GM12892 (cell line): ENCODE measurements at places on chromosomes 11 and 22.

- no peak for DNase-seq
Measured at GRCh38 chr11:22775248-22775647, 54.4 kb downstream of the SVIP start.

DNA sequence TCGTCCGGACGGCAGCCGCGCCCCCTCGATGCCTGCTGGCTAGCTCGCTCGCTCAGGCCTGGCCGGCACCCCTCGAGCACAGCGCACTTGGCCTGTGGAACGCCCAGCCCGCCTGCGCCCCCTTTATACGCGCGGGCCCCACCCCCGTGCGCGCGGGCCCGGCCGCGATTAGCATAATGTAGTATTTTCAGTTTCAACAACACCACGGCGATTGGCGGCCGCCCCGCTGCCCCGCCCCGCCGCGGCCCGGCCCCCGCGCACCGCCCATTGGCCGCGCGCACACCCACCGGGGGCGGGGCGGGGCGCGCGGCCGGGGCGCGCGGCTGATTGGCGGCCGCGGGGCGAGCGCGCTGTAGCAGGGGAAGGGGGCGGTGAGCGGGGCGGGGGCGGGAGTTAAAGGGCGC lies at the start of gene CDKN1C:
Gene CDKN1C (minus strand): TSS at position 98 of the 404 bp plus-strand sequence. CDS start 319 bp downstream, outside the sequence.
- DNase-seq, result peak; percentile 89

- peak; percentile 74 for DNase-seq
Measured at GRCh38 chr11:65919573-65920371, 546 bp downstream of the DRAP1 start.

DNA sequence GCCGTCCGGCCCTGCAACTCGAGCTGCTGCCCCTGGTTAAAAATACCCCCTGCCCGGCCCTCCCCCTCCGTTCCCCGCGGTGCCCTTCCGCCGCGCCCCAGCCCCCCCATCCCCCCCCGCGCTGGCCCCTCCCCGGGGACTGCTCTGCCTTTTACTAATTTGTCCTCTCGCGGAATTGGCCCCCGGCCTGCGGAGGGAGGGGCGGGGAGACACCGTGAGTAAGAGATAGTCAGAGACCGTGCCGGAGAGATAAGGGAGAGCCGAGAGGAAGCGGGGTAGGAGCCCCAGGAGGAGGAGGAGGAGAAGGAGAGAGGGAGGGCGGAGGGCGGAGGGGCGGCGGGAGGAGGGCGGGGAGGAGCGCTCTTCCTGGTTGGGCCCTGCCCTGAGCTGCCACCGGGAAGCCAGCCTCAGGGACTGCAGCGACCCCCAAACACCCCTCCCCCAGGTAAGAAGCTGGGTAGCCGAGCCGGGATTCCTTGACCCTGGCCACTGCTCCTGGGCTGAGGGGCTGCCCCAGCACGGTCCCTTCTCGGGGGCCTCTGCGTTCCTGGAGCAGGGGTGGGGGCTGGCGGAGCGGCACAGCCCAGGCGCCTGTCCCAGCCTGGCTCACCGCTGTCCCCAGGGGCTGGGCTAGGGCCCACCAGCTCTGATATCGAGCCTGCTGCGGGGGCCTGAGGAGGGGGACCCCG lies at the start of gene CAPN1:
Gene CAPN1 (plus strand): TSS at position 360 of the 689 bp plus-strand sequence. CDS start 774 bp downstream, outside the sequence.
- DNase-seq, result peak; percentile 73

GRCh38 chr11:7603031-7603781 lies 70.1 kb downstream of the CYB5R2 start:
- no peak for DNase-seq

DNA sequence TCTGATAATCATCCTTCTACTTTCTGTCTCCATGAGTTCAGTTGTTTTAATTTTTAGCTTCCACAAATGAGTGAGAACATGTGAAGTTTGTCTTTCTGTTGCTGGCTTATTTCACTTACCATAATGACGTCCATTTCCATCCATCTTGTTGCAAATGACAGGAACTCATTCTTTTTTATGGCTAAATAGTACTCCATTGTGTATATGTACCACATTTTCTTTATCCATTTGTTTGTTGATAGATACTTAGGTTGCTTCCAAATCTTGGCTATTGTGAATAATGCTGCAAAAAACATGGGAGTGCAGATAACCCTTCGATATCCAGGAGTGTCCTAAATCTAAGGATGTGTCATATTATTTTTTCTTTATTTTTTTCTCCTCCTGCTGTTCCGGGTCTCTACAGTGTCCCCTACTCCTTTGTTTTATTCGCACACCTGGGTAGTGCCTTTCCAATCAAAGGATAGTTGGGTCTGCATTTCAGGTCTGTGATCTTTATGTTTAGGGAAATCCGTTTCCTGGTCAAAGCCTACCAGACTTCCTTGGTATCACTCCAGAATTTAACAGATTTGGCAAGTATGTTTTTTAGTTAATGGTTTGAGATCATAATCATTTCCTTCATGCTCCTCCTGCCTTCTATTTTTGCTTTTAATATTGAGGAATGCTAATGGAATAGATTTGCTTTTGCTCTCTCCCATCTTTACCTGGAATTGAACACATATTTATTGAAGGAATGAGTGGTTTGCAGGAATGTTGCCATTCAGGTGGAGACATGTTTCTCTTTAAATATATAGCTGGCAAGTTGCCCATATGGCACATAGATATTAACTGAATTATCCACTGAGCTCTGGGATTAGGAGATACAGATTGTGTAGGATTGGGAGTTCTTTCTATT lies 53.7 kb downstream of the ARHGEF12 start:
- DNase-seq, result no peak

DNA sequence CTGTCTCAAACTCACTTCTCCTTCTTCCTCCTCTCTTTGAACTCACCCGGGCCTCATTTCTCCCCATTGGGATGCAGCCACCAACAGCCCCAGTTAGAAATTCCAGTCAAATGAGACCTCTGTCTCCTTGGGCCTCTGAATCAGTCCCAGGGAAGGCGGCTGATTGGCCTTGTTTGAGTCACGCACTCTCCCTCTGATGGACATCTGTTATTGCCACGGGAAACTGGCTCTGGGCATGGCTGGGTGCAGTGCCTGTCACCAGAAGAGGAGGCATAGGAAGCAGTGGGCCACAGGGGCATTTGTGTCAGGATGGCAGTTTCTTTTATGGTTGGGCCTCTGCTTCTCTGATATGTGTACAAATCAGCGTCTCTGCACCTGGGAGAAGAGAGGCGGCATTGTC lies 9.6 kb upstream of the WNT11 start:
- DNase-seq, result no peak

DNA sequence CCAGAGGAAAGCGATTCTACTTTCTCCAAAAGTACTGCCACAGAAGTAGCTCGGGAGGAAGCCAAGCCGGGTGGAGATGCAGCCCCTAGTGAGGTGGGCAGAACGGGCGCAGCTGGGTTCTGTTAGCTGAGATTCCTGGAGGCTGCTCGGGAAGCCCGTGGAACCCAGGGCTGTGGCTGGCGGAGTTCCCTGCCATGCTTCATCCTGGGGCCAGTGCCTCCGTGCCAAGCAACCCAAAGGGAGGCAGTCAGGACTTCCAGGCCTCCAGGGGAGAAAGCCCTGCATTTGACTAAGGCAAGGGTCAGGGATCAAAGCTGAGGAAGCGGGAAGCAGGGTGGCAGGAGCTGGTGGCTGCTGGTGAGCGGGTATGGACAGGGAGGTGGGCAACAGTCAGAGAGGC lies 6.7 kb upstream of the TRMU start:
- no peak for DNase-seq

DNA sequence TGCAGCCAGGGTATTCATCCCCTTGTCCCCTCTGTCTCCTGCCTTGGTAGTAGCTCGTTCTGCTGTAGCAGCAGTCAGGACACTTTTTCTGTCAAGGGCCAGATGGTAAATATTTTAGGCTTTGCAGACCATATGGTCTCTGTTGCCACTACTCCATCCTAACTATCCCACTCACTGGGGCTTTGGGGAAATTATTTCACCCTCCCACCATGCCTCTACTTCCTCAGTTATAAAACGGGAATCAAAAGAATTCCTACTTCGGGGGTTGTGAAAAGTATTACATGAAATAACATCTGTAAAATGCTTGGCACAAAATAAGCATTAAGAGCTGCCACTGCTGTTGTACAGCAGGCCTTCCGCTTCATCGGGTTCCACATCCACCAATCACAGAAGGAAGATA lies 89.9 kb upstream of the LDLRAD3 start:
- DNase-seq, result no peak

- no peak for DNase-seq
Measured at GRCh38 chr11:111069066-111069465, 176.5 kb upstream of the POU2AF2 start.

DNA sequence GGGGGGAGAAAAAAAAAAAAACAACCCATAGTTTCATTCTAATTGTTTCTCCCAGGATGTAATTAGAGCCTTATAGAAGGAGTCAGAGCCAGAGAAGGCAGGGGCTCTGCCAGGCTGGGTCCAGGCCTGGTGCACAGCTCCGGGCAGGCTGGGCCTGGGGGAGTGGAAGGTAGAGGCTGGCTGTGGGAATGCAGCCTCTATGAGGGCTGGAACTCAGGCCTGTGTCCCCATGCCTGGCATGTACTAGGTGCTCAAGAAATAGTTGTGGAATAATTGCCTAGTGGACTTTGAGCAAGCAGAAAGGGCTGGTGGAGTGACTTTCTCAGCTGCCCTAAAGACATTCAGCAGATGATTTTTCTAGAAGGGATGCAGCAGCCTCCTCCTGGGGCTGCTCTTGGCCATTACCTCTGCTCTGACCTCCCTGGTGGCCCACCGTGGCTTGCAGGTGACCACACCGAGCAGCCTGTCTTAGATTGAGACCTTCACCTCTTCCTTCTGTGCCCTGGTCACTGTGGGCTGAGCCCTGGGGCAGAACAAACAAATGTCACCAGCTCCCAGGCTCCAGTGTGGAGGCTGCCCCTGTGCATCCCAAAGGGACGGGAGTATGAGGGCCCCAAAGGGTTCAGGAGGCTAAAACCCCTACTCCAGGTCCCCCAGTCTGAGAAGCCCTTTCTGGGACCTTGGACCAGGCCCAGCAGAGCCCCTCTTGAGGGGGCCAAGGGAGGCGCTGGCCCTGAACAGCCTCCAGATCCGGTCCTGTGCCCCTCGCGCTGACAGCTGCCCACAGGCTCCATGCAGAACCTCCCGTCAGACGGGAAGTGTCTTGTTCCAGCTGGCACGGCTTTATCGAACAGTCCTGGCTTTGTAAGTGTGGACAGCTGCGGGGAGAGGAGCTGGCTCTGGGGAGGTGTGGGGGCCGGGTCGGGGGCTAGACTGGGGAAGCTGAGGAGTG lies 18.8 kb downstream of the MYEOV start:
- DNase-seq, result no peak

GRCh38 chr11:83364500-83365045 lies 78.4 kb upstream of the CCDC90B start:
- DNase-seq, result no peak
